ENCODE measurements at places on chromosomes 5 and 9. TPM values are rescaled to one million over a fixed set of nuclear protein-coding genes. Genes with fewer than 3 reads are reported as not detected.

CD14 gene
- 122 TPM for total RNA-seq

NDUFS6 gene
- 29.8 TPM for total RNA-seq

GRCh38 chr9:84991514-84991870 is 322.0 kb downstream of the NTRK2 start:
- H3K4me3 ChIP-seq, result no peak overlapping the region
- no peak overlapping the region for H3K27ac ChIP-seq
- no peaks in the 10 kb centered on the region for H3K27me3 ChIP-seq

- no peaks in the 10 kb centered on the region for H3K27me3 ChIP-seq
- H3K36me3 ChIP-seq, result peaks cover 11% of the 10 kb centered on the region
- H3K4me1 ChIP-seq, result no peaks in the 10 kb centered on the region
- no peak overlapping the region for H3K4me3 ChIP-seq
- no peak for DNase-seq
- no peak overlapping the region for H3K27ac ChIP-seq
These were observed 101.6 kb downstream of the CRB2 start for GRCh38 chr9:123457583-123457982.

- no peak for DNase-seq
- H3K27me3 ChIP-seq, result no peaks in the 10 kb centered on the region
- no peak overlapping the region for H3K4me3 ChIP-seq
- no peaks in the 10 kb centered on the region for H3K36me3 ChIP-seq
These were observed 37.0 kb upstream of the RPS23 start for GRCh38 chr5:82314964-82315758.

- H3K27me3 ChIP-seq, result no peaks in the 10 kb centered on the region
- no peaks in the 10 kb centered on the region for H3K36me3 ChIP-seq
- no peak for DNase-seq
- no peaks in the 10 kb centered on the region for H3K4me1 ChIP-seq
- no peak overlapping the region for H3K27ac ChIP-seq
These were observed 15.5 kb upstream of the BNC2 start for GRCh38 chr9:16885931-16886330.
